ENCODE measurements at places on chromosomes 6 and 20.

GRCh38 chr6:31927242-31927862 is at the start of gene C2:
Gene C2, plus strand, starts transcription at chr6:31927717. Its CDS starts 36 bp downstream, at chr6:31927753.
- no peak for DNase-seq

DNA sequence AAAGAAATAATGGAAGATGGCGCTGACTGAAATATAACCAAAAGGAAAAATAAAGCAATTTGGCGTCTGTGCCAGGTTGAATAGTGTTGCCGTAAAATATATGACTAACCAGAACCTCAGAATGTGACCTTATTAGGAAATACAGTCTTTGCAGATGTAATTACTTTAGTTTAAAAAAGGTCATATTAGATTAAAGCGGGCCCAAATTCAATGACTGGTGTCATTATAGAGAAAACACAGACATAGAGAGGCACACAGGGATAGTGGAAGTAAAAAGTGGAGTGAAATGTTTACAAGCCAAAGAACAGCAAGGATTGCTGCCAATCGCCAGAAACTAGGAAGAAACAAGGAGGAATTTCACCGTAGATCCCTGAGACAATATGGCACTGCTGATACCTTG is 521.2 kb downstream of the FRK start:
- no peak for DNase-seq

- no peak for DNase-seq
Measured at GRCh38 chr20:61049684-61050083, 202.4 kb upstream of the CDH4 start.

DNA sequence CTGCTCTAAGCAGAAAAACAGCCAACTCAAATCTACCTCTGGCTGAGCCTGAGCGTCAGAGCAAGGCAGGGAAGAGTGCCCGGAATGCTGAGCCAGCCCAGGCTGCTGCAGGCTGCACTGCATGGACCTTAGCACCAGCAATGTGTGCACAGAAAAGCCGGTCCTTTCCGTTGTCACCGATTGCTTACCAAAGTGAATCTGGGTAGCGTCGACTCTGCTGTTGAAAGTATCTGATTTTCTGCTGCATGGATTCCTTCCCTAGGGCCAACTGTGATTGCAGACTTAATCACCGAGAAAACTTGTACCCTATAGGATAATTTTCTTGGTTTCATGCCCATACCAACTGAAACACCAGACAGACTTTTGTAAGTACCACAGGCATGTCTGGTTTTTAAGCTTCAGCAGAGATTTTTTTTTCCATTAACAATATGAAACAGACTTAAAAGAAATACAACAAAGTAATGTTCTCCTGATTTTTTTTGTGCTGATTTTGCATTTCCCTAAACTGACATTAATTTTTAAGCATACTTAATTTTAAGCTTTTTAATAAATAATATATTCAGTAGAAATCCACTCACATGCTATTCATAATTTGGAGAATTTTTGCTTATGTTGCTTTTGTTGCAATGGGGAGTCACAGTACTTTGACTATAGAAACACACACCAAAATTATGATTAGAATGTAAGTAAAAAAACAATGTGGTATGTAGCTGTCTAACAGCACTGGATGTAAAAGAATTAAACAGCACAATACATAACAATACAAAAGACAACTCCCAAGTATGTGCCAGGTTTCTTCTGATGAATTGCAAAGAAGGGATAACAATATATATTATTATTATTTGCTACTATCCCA is 218.0 kb downstream of the THBS2 start:
- DNase-seq = no peak

DNA sequence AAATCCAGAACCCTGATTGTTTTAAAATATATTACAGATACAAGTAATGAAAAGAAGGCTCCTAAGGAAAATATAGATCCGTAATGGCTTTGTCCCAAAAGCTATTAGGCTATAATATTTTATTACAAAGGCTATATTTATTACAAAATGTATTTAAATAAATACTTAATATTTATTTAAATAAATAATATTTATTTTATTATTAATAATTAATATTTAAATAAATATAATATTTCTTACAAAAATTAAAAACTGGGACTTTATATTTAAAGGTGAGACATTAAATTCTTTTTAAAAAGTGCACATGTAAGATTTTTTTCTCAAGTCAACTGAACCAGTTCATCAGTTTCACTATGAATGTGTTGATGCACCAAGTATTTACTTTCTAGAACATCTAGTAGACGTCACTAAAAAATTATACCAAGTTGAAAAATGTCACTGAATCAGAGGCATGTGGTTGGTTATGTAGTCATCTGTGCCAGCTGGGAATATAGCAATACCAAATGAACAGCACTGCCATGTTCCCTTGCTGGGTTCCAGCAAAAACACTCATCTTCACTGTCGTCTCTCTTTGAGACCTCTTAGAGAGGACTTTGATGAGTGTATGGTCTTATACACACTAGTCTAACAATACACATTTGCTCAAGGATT is 278.9 kb downstream of the ESR1 start:
- no peak for DNase-seq

DNA sequence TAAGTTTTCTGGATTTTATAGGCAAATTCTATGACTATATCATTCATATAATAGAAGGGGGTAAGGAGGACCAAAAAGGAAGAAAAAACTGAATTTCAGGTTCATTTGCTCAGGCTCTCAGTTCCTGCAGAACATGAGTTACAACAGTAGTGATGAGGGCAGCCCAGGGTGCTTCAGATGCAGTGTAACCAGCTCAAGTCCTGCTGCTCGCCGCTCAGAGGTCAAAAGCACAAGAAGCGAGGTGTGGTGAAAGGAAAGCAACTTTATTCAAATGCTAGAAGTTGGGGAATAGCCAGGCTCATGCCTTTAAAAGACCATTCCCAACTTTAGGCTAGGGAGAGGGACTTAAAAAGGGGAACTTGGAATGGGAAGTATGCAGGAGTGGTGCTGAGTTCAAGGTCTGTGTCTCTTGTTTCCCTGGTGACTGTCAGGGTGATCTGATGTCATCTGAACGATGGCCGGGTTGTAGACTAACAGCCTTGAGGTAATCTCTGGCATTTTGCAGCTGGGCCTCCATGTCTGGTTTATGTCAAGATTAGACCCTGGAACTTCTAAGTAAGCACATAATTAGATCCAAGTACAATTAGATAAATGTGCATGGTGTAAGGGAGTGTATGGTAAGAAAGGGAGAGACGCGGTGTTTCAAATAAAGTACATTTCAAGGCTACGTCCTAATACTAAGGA is 14.5 kb upstream of the SEC63 start:
- DNase-seq = no peak

GRCh38 chr20:63176034-63176426 is 39.9 kb downstream of the YTHDF1 start:
- DNase-seq = no peak

- no peak for DNase-seq
Measured at GRCh38 chr6:127053032-127053874, 65.2 kb upstream of the RSPO3 start.

DNA sequence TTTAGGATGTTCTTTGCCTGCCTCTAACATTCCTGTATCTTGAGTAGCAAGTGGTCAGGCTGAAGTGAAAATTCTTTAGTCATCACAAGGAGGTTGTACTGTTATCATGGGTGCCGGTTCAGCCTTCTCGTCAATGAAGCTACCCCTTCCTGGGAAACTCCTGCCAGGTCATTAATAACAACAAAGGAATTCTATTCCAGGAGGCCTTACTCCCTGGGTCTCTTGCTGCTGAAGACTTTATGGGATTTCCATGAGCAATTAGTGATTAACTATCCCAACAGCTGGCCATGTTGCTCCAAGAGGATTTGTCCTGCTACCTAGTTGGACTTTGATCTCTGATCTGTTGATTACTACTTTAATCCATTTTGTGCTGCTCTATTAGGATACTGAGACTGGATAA is 62.7 kb upstream of the ELOVL5 start:
- no peak for DNase-seq

GRCh38 chr6:15327271-15327670 is 81.4 kb downstream of the JARID2 start:
- DNase-seq = no peak

All from NCI-H1092 treated with DMSO at 0.1 percent for 48 hours (cell line).